ENCODE measurements at places on chromosomes 12 and 14. TPM values are rescaled to one million over a fixed set of nuclear protein-coding genes. Genes with fewer than 3 reads are reported as not detected.

The INHBC gene
- 0.27 TPM for polyA plus RNA-seq

The CCDC197 gene
- polyA plus RNA-seq, result not detected

The ENDOU gene
- 0.40 TPM for polyA plus RNA-seq

The GLIPR1L1 gene
- polyA plus RNA-seq, result 0.43 TPM

The HSPB8 gene
- polyA plus RNA-seq, result 4.8 TPM

The SOAT2 gene
- polyA plus RNA-seq, result 1.6 TPM

The KRT71 gene
- not detected for polyA plus RNA-seq

The SIX4 gene
- 8.6 TPM for polyA plus RNA-seq

The PRICKLE1 gene
- 48.6 TPM for polyA plus RNA-seq

The CABP1 gene
- 7.7 TPM for polyA plus RNA-seq

The FBLN5 gene
- polyA plus RNA-seq, result 138 TPM

The KRT8 gene
- 223 TPM for polyA plus RNA-seq

Data from left kidney (tissue), 8 donors.